ENCODE measurements at places on chromosomes 2 and 18. TPM values are rescaled to one million over a fixed set of nuclear protein-coding genes. Genes with fewer than 3 reads are reported as not detected.

OTOS gene
- not detected for total RNA-seq

FER1L5 gene
- 0.98 TPM for total RNA-seq

CCDC150 gene
- total RNA-seq, result 4.6 TPM

FRZB gene
- 19.2 TPM for total RNA-seq

RAB12 gene
- 41.9 TPM for total RNA-seq

LIMS3 gene
- total RNA-seq, result 2.1 TPM

GALR1 gene
- under 0.01 TPM for total RNA-seq

ALPI gene
- total RNA-seq, result not detected

ACTG2 gene
- total RNA-seq, result 1.3 TPM

CHRNG gene
- 77.7 TPM for total RNA-seq

CSRNP3 gene
- total RNA-seq, result 15.6 TPM

CMPK2 gene
- 3.2 TPM for total RNA-seq

SULT1C4 gene
- 13.3 TPM for total RNA-seq

RIT2 gene
- not detected for total RNA-seq

RBBP8 gene
- total RNA-seq, result 11.4 TPM

EFHD1 gene
- total RNA-seq, result 7.0 TPM

COL4A3 gene
- total RNA-seq, result under 0.01 TPM

FARSB gene
- 14.6 TPM for total RNA-seq
